NCI-H2081 (cell line): ENCODE measurements at places on chromosomes 13 and 19.

DNA sequence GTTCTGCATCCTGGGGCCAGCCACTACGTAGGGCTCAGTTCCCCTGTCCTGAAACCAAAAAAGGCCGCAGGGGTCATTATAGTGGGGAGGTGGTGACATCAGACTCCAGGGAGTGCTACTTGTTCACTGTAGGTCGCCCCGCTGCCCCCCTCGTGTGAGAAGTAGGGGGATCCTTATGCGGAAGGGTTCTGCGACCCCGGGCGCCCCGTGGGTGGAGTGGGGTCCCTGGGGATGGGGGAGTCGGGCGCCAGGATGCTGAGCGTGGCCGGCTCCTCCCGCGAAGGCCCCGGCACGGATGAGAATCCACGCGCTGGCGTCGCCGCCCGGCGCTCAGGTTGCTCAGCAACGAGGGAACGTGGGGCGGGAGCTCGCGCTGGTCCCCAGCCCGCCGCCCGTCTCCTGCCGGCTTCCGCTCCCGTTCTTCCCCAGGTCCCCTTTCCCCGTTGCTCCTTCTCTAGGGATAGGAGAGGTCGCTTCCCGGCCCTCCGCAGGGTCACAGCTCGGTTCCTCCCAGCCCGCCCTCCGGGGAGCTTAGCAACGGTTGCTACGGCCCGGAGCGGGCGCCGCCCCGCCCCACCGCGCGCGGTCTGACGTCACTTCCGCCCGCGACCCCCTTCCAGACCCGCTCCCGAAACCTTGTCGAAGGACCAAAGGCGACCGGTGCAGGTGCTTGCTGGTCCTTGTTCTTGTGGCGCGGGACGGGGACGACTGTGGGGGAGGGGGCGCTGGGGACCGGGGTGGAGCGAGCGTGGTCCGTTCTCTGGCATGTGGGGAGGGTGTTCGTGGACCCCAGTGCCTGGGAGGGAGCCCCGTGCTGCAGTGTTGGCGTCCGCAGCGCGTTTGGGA lies at the start of gene NAT14:
NAT14 (plus strand) TSS at position 596 of the 846 bp plus-strand sequence. CDS start 521 bp downstream, outside the sequence.
- peak; percentile 63 for DNase-seq

- no peak for DNase-seq
Observed at GRCh38 chr19:29962793-29963192, 20.8 kb downstream of the URI1 start.

GRCh38 chr19:10891405-10892086 lies 20.2 kb downstream of the CARM1 start:
- DNase-seq = no peak

DNA sequence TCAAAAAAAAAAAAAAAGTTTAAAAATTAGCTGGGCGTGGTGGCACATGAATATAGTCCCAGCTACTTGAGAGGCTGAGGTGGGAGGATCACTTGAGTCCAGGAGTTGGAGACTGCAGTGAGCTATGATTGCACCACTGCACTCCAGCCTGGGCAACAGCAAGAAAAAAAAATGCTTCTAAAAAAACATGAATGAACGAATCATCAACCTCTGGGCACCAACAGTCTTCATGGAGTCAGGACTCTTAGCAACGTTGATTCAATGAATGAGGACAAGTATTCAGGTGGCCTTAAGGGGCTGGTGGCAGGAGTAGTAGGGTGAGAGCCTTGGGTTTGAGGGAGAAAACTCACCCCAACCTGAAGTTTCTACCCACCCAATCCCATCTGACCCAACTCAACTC lies 20.6 kb upstream of the OLFM2 start:
- no peak for DNase-seq

DNA sequence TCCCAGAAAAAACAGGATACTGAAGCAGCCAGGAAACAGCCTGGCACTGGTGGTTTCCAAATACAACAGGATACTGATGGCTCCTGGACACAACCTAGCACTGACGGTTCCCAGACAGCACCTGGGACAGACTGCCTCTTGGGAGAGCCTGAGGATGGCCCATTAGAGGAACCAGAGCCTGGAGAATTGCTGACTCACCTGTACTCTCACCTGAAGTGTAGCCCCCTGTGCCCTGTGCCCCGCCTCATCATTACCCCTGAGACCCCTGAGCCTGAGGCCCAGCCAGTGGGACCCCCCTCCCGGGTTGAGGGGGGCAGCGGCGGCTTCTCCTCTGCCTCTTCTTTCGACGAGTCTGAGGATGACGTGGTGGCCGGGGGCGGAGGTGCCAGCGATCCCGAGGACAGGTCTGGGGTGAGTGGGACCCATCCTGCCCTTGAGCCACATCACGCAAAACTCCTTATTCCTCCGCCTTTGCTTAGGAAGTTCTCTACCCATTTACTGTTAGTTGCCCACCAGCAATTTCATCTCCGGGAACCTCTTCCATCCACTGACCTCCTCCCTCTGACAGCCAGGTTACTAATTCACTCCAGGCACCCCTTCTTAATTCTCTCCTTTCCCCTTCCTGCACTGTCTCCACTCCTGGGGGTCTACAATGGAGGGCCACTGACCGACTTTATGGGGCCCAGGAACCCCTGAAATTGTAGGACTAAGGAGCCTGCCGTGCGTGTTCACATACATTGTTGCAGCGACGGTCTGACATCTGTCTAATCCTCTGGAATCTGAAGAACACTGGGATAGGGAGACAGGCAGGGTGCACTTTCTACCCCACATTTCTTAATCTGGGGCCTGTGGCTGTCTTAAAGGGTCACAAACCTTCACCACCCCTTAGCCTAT lies 1.2 kb downstream of the ITPKC start:
- no peak for DNase-seq

DNA sequence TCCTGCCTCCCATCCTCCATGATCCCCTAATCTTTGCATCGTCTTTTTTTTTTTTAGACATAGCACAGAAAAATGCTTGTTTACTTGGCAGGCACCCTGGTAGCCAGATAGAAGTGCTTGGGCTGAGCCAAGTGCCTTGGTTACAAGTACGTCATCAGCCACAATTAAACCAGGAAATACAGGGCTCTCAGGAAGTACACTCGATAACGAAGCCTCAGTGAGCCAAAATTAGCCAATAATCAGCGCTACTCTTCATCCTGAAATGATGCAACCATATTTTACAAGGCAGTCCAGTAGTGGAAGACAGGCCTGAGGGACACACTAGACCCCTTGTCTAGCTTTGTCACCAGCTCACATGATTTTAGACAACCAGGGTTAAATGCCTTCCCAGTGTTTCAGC lies 194.0 kb upstream of the NBEA start:
- DNase-seq = no peak

GRCh38 chr19:23406721-23407120 lies 11.4 kb upstream of the ZNF91 start:
- no peak for DNase-seq

- DNase-seq = no peak
Observed at GRCh38 chr13:40490086-40490758, 176.2 kb downstream of the FOXO1 start.

DNA sequence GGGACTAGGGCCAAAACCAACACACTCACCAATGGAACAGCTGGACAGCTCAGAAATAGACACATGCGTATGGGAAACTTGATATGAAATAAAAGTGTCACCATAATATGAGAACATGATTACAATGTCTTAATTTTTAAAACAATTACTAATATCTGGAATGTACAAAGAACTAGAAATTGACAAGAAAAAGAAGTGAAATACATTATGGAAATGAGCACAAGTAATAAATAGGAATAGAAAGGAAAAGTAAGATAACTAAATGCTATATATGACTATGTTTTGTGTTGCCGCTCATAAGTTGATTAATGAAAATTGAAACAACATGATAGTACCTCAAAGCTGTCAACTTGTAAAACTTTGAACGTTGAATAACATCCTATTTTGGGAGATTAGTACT lies 801.1 kb downstream of the SLITRK5 start:
- DNase-seq = no peak

DNA sequence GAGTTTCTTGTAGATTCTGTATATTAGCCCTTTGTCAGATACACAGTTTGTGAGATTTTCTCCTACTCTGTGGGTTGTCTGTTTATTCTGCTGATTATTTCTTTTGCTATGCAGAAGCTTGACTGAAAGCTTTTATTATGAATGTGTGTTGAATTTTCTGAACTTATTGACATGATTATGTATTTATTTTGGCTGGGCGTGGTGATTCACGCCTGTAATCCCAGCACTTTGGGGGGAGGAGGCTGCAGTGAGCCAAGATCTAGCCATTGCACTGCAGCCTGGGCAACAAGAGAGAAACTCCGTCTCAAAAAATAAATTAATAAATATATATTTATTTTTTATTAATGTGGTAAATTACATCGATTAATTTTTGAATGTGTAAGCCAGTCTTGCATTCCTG lies 78.9 kb downstream of the DNAJC15 start:
- DNase-seq = no peak

GRCh38 chr19:11964858-11965645 lies at the start of gene ZNF763:
Gene ZNF763, plus strand, starts transcription at chr19:11965040. Its CDS starts 169 bp downstream, at chr19:11965209.
- no peak for DNase-seq

GRCh38 chr19:4717191-4717965 lies 6.3 kb downstream of the DPP9 start:
- DNase-seq = peak; percentile 32

GRCh38 chr19:42066075-42066754 lies 3.8 kb downstream of the GRIK5 start:
- peak; percentile 46 for DNase-seq

DNA sequence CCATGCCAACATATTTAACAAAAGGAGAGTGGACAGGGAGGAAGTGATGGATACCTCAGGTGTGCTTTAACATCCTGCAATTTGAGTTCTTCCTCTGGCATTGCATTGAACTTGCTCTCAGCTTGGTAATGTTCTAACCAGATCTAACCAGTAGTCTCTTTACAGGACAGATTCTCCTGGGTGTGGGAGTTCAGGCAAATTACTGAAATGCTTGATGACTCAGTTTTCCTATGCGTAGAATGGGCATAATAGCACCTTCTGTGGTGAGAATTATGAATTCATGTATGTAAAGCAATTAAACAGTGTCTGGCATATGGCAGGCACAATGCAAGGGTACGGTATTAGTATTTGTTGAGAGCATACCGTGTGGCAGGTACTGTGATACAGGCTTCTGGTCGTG lies 3.6 kb downstream of the AKAP11 start:
- DNase-seq = no peak

DNA sequence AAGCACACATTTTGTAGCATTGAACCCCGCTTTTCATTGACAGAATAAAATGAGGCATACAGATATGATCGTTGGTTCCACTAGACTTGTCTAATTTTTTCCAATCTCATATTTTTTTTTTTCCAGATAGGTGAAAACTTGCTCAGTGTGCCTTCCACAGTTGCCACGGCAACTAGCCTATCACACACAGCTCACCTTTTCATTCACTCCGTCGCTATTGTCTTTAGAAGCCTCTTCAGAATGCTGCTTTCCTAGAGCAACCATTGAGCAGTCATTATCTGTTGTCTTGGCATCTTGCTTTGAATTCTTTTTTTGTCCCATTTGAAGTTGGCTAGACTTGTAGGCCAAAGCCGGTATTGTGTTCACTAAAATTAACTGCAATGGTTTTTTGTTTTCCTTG lies 37.7 kb upstream of the ESD start:
- DNase-seq = no peak

- no peak for DNase-seq
Observed at GRCh38 chr19:50969413-50969760, at the start of gene KLK6. Gene KLK6, minus strand, starts transcription at chr19:50969591. Its CDS starts 1,487 bp downstream, at chr19:50968104.

- no peak for DNase-seq
Observed at GRCh38 chr19:30479231-30479630, 107.0 kb downstream of the ZNF536 start.

GRCh38 chr13:21879263-21879914 lies 208.5 kb downstream of the FGF9 start:
- no peak for DNase-seq

GRCh38 chr13:21034603-21035191 lies 26.7 kb downstream of the LATS2 start:
- DNase-seq = no peak

GRCh38 chr19:18762125-18763023 lies 28.7 kb downstream of the COMP start:
- peak; percentile 93 for DNase-seq

DNA sequence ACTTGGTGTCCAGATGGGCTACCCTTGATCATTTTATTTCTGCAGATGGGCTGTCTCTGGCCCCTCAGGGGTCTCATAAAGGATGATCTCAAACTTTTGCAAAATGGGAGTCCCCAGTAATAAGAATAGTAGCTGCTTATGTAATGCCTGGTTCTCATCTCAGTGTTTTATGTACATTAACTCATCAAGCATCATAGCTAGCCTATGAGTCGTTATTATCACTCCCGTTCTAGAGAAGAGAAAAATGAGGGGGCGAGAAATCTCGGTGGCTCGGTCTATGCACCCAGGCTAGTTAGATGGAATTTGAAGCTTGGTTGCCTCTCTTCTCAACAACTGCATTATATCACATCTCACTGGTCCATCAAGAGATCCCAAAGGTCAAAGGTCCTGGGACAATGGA lies 3.4 kb downstream of the CACNG6 start:
- DNase-seq = no peak

DNA sequence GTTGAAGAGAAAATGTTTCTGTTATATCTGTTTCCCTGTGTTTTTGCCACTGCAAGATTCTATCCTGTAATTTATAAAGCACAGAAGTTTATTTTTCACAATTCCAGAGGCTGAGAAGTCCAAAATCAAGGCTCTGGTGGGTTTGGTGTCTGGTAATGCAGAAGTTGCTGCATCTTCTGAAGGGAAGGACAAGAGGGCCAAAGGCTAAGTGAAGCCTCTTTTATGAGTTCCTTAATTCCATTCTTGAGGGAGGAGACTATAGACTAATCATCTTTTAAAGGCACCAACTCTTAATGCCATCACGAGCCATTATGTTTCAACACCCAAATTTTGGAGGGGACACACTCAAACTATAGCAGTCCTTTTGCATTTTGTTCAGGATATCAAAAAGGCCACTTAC lies 34.1 kb upstream of the WDFY2 start:
- no peak for DNase-seq

DNA sequence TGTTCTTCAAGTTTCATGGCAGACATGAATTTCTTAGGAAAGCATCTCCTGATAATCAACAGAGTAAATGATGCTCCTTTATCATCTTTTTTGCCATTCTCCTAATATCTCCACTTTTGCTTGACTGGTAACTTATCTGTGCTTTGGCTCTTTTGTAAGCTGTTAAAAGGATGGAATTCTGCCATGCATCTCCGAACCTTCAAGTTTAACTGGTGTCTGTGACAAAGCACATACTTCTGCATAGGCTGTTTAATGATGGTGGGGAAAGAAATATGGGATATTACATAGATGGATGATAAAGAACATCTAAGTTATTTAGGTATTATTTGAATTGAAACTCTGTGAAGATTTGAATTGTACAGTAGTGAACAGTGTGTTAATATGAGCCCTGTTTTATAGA lies 866.9 kb upstream of the SLITRK1 start:
- no peak for DNase-seq

DNA sequence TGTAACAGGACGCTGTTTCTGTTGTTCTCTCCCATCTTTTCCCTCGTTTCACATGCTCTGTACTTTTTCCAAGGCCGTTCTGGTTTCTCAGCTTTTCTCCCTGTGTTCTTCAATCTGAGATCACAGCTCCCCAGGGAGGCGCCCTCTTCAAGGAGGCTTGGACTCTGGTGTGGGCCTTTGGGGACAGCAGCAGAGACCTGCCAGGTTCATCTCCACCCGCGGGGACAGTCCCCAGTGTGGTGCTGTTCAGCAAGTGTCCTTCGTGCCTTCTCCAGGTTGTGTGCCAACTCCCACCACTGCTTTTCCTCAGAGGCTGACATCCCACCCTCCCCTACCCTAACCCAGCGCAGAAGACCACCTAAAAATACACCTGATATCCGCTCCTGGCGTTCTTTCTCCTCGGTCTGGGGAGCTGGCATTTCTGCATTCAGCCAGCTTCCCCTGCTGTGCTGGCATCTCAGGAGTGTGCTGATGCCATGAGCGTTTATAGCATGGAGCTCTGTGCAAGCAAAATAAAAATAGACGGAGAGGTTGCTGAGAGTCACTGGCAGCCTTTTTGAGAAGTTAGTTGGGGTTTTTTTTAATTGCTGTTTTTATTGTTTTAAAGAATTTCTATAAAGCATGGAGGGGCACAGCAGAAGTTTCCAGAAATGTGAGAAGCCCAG lies 149.4 kb downstream of the STK24 start:
- no peak for DNase-seq
